ENCODE measurements at places on chromosomes 13 and 19.

DNA sequence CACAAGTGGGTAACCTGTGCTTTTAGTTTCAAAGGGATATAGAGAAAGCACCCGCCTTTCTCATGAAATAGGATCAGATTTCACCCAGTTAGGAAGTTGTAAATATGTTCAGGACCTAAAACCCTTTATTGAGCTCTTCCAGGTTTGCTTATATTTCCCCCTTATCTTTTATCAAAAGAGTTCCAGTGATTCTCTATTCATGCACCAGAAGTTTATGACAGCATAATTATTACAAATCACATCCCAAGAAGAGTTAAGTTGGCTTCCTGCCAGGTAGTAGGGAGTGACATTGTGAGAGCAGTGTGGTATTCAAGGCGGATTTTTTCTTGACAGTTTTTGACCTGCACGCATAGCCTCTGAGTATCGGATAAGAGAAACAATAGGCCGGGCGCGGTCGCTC, 190.3 kb downstream of the STK24 start:
- DNase-seq: no peak

- no peak for DNase-seq
Observed at GRCh38 chr13:96672016-96672415, 322.3 kb downstream of the OXGR1 start.

DNA sequence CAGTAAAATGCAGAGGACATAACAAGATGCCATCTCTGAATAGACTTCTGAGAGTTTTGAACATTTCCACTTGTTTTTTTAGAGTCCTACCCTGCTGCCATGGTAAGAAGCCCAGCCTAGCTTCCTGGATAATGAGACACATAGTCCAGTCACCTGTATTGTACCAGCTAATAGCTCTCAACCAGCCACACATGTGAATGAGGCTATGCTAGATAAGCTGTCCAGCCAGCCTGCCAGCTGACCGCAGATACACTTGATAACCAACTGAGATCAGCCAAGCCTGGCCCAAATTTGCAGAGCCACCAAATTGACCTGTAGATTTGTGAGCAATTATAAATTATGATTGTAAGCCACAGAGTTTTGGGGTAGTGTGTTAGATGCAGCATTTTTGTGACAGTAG, 10.7 kb downstream of the RFXAP start:
- no peak for DNase-seq

GRCh38 chr19:2042485-2043250, 8.4 kb downstream of the MKNK2 start:
- no peak for DNase-seq

GRCh38 chr13:28333204-28333881, 161.6 kb downstream of the FLT1 start:
- DNase-seq: no peak

- DNase-seq: no peak
Observed at GRCh38 chr13:98103531-98103930, 39.4 kb upstream of the FARP1 start.

DNA sequence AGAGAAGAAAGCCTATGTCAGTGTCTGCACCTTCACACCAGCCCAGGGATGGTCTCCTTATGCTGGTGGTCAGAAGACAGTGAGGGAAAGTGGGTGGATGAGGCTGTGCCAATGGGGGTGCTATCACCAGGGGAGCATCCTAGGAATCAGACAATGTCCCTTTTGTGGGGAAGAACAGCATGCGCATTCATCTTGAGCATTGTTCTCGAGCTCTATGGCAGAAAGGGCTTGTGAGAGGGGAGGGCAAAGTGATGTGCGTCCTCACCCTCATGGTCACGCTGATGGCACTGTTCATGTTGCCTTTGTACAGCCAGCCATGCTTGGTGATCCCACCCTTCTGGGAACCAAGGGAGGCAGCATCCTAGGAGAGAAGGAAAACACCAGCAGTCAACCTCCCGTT, 56.1 kb downstream of the DOCK9 start:
- DNase-seq: no peak

DNA sequence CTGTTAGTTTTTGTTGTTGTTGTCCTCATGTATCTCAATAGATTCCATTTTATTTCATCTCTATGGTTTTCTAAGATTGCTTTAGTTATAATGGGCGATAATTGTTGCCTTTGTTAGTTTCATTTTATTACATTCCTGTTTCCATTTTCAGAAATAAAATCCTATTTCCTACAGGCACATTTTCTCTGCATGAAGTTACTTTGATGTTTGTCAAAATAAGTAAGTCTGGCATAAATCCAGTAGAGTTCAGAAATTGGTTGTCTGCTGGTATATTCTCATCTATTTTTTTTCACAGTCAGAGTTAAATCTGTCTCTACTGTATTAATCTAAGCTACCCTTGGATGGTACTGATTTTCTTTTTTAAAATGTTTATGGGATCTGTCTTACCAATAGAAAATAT, 204.1 kb downstream of the MYO16 start:
- DNase-seq: no peak

- DNase-seq: no peak
Observed at GRCh38 chr13:24053519-24054251, 106.8 kb upstream of the SPATA13 start.

DNA sequence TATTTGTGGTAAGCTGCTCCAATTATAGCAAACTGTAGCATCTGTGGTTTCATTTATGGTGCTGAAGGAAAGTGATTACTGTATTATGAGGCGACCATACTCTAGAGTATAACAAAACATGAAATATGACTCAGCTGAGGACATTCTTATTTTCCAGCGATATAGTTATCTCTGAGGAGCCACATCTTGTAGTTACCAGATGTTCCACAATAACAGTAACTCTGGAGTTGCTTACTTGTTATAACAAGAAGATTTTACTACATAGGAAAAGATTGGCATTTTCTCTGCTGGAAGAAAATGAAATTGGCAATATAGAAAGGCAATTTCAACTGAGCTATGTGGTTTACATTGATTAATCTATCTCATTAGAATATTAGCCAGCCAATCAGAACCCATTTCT, 1634.2 kb downstream of the PCDH9 start:
- no peak for DNase-seq
